ENCODE measurements at places on chromosomes 4 and X. TPM values are rescaled to one million over a fixed set of nuclear protein-coding genes. Genes with fewer than 3 reads are reported as not detected.

PF4V1 gene
- total RNA-seq, result not detected

GRCh38 chr4:66071911-66072310 lies 401.6 kb upstream of the EPHA5 start:
- H3K27ac ChIP-seq, result no peak overlapping the region
- DNase-seq, result no peak
- peaks cover 4% of the 10 kb centered on the region for H3K4me1 ChIP-seq

- DNase-seq, result no peak
- no peak within 1 kb of the TSS for H3K27ac ChIP-seq
- H3K4me1 ChIP-seq, result no peaks in the 10 kb centered on the region
These were observed at the start of gene ODAPH for GRCh38 chr4:75555294-75556164. Gene ODAPH (plus strand): TSS chr4:75556066. CDS start chr4:75556083, 17 bp downstream.

GRCh38 chr4:8403173-8403753 lies 37.3 kb downstream of the ACOX3 start:
- peak; percentile 94 for DNase-seq
- H3K36me3 ChIP-seq, result peaks cover 8% of the 10 kb centered on the region
- H3K4me3 ChIP-seq, result peak overlapping the region; percentile 30
- H3K4me1 ChIP-seq, result peaks cover 7% of the 10 kb centered on the region

DNA sequence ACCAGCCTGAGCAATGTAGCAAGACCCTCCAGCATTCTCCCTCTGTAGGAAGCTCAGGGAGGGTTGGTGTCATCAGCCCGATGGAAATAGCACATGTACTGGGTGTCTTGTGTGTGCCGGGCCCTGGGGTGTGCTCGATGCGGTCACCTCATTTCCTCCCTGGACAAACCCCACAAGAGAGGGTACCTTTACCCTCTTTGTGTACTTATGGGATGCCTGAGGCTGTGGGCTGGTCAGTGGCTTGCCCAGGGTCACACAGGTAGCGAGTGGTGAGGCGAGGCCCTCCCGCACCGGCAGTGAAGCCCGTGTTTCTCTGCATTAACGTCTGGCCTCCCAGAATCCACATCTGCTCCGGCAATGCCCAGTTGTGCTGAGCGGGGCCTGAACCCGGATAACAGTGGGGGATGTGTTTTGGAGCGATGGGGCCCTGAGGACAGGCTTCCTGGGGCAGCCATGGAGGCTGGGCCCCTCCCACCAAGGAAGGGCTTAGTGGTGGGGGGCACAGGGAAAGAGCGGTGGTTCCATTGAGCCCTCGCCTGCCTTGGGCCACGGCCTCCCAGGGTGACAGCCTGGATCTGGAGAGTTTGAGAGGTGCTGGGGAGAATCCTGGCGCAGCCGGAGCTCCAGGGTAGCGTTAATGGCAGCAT lies 8.1 kb downstream of the PSAPL1 start:
- H3K27ac ChIP-seq, result no peak overlapping the region
- H3K4me3 ChIP-seq, result no peak overlapping the region
- DNase-seq, result no peak
- H3K4me1 ChIP-seq, result peaks cover 14% of the 10 kb centered on the region
- peaks cover 12% of the 10 kb centered on the region for H3K27me3 ChIP-seq
- no peaks in the 10 kb centered on the region for H3K36me3 ChIP-seq

- H3K36me3 ChIP-seq, result no peaks in the 10 kb centered on the region
- no peaks in the 10 kb centered on the region for H3K27me3 ChIP-seq
- no peaks in the 10 kb centered on the region for H3K4me1 ChIP-seq
- no peak overlapping the region for H3K27ac ChIP-seq
- H3K4me3 ChIP-seq, result no peak overlapping the region
These were observed 145.1 kb upstream of the IL1RAPL2 start for GRCh38 chrX:104420907-104421306.

GIMD1 gene
- not detected for total RNA-seq

DNA sequence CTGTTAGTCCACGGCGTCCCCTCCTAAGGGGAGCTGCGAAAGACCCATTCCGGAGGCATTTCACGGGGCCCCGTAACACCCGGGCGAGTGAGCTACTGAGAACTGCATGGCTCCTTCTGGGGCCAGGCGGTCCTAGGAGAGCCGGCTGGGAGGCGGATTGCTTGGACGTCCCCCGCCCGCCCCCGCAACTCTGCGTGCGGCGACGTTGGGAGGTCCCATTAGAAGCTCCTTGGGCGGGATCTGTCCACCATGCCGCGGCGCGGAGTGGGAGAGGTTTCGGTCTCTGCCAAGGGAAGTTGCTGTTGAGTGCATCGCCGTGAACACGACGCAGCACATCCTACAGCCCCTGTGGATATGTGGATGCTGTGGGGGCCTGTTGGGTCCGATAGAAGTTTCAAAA lies 85.4 kb upstream of the IGFBP7 start:
- no peak for DNase-seq
- peaks cover 5% of the 10 kb centered on the region for H3K4me1 ChIP-seq
- H3K4me3 ChIP-seq, result no peak overlapping the region
- H3K27ac ChIP-seq, result no peak overlapping the region
- no peaks in the 10 kb centered on the region for H3K36me3 ChIP-seq

DNA sequence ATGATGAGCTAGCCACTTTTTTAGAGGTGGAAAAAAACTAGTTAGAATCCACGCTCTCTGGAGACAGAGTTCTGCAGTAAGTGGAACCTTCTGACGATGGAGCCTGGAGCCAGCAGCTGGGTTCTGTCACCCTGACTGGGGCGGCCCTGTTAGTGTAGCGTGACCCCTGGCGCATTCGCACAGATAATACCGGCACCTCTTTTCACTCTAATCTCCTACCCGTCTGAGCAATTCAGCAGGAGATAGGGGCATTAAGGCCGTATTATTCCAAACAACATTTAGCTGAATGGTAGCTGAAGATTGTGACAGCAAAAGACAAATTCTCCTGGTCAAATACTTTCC lies 292.6 kb downstream of the FBXO8 start:
- H3K27ac ChIP-seq, result no peak overlapping the region
- H3K27me3 ChIP-seq, result no peaks in the 10 kb centered on the region

DNA sequence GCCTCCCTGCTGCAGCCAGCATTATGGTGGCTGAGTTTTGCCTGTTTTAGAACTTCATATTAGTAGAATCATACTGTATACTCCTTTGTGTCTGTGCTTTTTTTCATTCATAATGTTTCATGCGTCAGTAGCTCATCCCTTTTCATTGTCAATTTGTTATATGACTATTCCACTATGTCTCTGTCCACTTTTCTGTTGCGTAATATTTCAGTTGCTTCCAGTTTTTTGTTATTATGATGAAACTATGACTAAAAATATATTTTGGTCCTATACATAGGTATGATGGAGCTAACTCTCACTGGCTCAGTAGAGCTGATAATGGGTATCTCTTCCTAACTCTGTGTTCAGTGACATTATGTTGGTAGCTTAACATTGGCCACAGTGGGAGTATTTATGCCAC lies 48.3 kb downstream of the DMP1 start:
- no peaks in the 10 kb centered on the region for H3K4me1 ChIP-seq
- H3K36me3 ChIP-seq, result peaks cover 10% of the 10 kb centered on the region
- no peak for DNase-seq

CD40LG gene
- total RNA-seq, result not detected

BEX3 gene
- total RNA-seq, result 242 TPM

DMD gene
- total RNA-seq, result 1.7 TPM

DNA sequence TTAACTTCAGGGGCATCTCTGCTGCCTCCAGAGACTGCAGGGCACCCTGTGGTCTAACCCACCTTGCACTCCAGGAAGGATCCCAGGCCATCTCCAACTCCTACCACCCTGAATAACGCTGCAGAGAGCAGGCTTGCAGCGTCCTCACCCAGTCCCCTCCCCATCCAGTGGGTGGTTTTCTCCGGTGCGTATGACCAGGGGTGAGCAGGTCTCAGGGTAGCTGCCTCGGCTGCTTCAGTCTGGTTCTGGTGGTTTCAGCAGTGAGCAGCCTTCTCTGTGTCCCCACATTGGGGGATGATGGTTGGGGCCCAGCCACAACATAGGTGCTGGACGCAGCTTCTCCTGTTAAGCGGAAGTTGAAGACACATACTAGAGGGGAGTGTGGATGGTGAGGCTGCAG lies 38.6 kb upstream of the SORCS2 start:
- peaks cover 5% of the 10 kb centered on the region for H3K27me3 ChIP-seq
- H3K36me3 ChIP-seq, result no peaks in the 10 kb centered on the region
- H3K27ac ChIP-seq, result no peak overlapping the region
- H3K4me3 ChIP-seq, result no peak overlapping the region

DNA sequence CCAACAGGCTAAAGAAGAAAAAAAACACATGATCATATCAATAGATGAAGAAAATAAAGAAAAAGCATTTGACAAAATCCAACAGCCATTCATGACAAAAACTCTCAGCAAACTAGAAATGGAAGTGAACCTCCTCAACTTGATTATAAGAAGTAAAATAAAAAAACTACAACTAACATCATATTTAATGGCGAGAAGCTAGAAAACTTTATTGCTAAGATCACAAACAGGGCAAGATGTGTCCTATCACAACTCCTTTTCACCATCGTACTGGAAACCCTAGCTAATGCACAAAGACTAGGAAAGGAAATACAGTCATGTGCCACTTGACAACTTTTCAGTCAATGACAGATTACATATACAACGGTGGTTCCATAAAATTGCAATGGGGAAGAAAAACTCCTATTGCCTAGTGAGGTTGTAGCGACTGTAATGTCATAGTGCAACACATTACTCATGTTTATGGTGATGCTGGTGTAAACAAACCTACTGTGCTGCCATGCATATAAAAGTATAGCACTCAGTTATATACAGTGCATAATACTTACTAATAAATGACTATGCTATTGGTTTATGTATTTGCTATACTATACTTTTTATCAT lies 12.1 kb upstream of the MANBA start:
- no peaks in the 10 kb centered on the region for H3K36me3 ChIP-seq
- no peak overlapping the region for H3K4me3 ChIP-seq
- H3K27me3 ChIP-seq, result no peaks in the 10 kb centered on the region
- H3K4me1 ChIP-seq, result no peaks in the 10 kb centered on the region

- no peak overlapping the region for H3K27ac ChIP-seq
- H3K27me3 ChIP-seq, result no peaks in the 10 kb centered on the region
- H3K36me3 ChIP-seq, result no peaks in the 10 kb centered on the region
- peaks cover 2% of the 10 kb centered on the region for H3K4me1 ChIP-seq
- H3K4me3 ChIP-seq, result no peak overlapping the region
- no peak for DNase-seq
These were observed 16.5 kb downstream of the UNC5C start for GRCh38 chr4:95532305-95532704.

- no peak for DNase-seq
- H3K36me3 ChIP-seq, result no peaks in the 10 kb centered on the region
- no peak overlapping the region for H3K4me3 ChIP-seq
- H3K27me3 ChIP-seq, result no peaks in the 10 kb centered on the region
- H3K27ac ChIP-seq, result no peak overlapping the region
These were observed 323.9 kb upstream of the CXXC4 start for GRCh38 chr4:104818579-104818978.

ARMCX2 gene
- total RNA-seq, result 50.1 TPM

- no peaks in the 10 kb centered on the region for H3K36me3 ChIP-seq
- H3K27ac ChIP-seq, result no peak overlapping the region
- no peaks in the 10 kb centered on the region for H3K27me3 ChIP-seq
- DNase-seq, result no peak
These were observed 28.4 kb downstream of the ARHGEF6 start for GRCh38 chrX:136752346-136752745.

DNA sequence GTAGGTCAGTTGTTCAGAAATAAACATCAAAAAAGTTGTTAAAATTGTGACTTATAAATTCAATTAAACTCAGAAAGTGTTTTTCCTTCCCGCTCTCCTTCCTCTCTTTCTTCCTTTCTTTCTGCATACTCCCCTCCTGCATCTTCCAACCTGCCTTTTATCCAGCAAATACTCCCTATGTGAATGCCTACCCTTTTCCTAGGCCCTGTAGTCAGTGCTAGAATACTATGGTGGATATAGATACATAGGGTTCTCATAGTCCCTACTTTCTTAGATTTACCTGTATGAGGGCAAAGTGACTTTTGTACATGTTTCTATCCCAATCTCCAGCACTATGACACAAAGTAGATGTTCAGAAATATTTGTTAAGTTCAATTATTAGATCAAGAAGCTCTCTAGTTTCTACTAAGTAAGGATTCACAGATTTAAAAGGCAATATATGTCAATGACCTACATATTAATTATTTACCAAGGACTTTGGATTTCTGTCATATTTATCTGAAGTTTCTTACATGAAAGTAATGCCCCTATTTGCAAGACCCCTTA lies 732 bp downstream of the SULT1E1 start:
- no peak overlapping the region for H3K4me3 ChIP-seq
- H3K36me3 ChIP-seq, result no peaks in the 10 kb centered on the region
- DNase-seq, result no peak
- H3K27ac ChIP-seq, result no peak overlapping the region

DNA sequence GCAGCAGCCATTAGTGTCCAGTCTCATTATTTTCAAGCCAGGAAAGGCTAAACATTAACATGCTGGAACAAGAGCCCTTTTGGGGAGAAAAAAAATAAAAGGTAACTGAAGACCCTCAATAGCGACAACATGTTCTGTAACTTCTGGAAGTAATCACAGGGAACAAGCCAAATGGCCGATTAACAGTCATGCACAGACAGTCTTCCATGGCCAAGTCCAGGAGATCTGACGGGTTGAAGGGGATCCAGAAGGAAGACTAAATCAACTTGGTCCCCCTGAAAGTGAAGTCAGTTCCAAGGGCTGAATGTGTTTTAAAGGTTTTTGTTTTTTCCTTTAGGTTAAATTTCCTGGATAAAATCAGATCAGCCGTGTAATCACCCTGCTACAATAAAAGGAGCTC lies 52.5 kb downstream of the LNX1 start:
- H3K27me3 ChIP-seq, result no peaks in the 10 kb centered on the region
- peaks cover 29% of the 10 kb centered on the region for H3K4me1 ChIP-seq
- peak overlapping the region; percentile 1 for H3K4me3 ChIP-seq
- H3K36me3 ChIP-seq, result no peaks in the 10 kb centered on the region
- H3K27ac ChIP-seq, result peak overlapping the region; percentile 74
- DNase-seq, result no peak

GRCh38 chr4:104532677-104533076 lies 38.0 kb upstream of the CXXC4 start:
- no peaks in the 10 kb centered on the region for H3K4me1 ChIP-seq
- H3K27ac ChIP-seq, result no peak overlapping the region
- H3K27me3 ChIP-seq, result no peaks in the 10 kb centered on the region

DNA sequence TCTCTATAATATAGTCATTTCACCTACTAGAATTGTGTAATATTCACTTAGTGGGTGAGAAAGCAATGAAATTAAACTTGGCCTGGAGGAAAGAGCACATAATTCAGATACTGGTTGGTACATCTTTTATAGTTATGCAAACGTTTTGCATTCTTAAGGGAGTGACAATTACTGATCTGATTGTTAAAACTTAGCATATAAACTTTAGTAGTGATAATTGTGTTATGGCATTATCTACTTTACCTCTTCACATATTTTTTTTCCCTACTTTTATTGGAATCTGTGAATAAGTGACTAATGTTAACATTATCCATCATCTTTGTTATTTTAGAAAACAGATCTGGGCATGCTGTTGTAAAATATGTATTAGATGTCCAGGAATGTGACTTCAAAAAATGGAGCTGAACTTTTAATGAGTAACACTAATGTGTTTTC lies 217.4 kb upstream of the GIMD1 start:
- no peak overlapping the region for H3K4me3 ChIP-seq
- H3K27me3 ChIP-seq, result no peaks in the 10 kb centered on the region
- no peak for DNase-seq
- no peak overlapping the region for H3K27ac ChIP-seq
- H3K36me3 ChIP-seq, result no peaks in the 10 kb centered on the region

Measured in glutamatergic neuron (in vitro differentiated cells).